ENCODE measurements at places on chromosomes 13 and 19.

GRCh38 chr13:20441056-20441455 lies 84.6 kb downstream of the CRYL1 start:
- DNase-seq = no peak

DNA sequence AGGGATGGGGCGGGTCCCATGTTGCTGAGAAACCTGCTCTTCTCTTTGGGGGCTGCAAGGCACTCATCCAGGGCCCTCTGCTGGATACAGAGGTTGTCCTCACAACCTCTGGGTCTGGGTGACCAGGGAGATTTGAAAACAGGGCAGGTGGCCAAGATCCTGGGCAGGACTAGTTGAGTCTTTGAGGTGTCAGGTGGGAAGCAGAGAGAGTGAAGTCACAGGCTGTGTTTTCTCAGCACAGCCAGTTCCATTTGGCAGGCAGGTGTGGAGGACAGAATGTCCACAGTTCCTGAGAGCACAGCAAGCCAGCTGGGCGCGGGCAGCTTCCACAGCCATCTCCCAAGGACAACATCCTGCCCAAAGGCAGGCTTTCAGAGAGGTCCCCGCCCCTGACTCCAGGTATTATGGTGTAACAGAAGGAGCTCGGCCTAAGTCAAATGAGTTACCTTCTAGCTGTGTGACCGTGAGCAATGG lies 118.8 kb downstream of the NUFIP1 start:
- no peak for DNase-seq

DNA sequence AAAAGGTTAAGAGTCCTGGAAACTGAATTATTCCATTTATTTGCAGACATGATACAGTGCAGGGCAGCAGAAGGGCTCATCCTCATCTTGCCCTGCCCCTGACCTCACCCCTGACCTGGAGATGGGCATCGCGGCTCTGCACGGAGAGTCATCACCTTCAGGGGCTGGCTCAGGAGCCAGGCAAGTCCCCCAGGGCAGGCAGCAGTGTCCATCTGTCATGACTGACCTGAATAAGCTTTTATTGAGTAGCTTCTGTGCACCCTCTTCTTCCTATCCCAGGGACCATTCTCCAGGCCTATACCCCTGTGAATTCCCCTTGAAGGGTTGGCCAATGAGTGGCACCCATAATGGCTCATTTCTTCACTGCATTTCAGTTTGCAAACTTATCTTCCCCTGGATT lies 484.2 kb downstream of the ZNF536 start:
- no peak for DNase-seq

GRCh38 chr19:17205237-17206140 lies 9.7 kb upstream of the USE1 start:
- peak; percentile 38 for DNase-seq

- DNase-seq = no peak
Measured at GRCh38 chr13:38385153-38385891, 35.7 kb downstream of the UFM1 start.

- no peak for DNase-seq
Measured at GRCh38 chr13:59230484-59231264, 933.1 kb downstream of the DIAPH3 start.

GRCh38 chr13:99367106-99367616 lies 60.0 kb upstream of the GPR183 start:
- no peak for DNase-seq

DNA sequence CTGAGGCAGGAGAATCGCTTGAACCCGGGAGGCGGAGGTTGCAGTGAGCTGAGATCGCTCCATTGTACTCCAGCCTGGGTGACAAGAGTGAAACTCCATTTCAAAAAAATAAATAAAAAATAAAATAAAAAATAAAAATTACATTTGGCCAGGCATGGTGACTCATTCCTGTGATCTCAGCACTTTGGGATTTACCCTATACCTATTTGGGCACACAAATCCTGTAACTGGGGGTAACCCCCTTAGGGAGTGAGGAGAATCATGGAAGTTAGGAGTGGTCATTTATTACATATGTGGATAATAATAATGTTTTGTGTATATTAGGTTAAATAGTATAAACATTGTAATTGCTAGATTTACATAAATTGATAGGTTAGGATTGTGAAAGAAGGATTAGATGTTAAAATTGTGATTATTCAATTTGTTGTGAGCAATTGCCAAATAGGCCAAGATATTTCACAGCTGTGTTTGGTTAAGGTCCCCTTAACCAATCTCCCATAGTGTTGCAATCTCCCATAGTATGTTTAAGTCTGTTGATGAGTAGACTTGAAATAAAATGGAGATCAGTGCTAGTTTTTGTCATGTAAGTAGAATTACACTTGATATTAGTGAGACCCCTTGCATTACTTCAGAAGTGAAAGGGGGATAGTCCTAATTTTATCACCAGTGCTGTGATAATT lies 30.7 kb downstream of the ZNF844 start:
- DNase-seq = no peak

DNA sequence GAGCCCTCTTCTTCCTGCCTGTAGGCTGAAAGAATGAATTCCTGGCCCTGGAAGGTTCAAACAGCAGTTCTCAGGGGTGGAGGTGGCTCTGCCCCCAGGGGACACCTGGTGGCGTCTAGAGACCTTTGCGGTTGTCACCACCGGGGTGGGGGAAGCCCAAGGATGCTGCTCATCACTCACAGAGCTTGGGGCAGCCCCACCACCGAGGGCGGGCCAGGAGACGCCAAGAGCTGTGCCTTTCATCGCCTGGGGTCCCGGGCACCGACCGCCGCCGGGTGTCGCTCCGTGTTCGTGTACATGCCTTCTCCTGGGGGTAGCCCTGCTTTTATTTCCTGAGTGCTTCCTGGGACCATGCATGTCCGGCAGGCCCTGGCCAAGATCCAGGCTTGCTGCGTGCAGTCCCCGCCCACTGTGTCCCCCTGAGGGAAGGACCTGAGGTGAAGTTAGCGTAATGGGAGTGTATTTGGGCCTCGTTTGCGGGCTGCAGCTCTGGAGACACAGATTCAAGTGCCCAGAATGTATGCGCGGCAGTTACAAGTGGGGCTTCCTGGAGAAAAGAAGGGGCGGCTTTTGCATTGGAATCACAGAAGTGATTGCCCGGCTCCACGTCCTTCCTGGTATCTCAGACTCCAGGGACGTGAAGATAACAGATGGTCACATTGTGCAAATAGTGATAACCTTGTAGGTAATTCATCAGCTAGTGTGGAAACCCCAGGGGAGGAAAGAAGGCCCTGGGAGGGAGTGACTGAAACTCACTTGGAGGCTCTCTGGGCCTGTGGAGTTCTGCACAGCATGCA lies 7.8 kb downstream of the DOT1L start:
- peak; percentile 64 for DNase-seq

DNA sequence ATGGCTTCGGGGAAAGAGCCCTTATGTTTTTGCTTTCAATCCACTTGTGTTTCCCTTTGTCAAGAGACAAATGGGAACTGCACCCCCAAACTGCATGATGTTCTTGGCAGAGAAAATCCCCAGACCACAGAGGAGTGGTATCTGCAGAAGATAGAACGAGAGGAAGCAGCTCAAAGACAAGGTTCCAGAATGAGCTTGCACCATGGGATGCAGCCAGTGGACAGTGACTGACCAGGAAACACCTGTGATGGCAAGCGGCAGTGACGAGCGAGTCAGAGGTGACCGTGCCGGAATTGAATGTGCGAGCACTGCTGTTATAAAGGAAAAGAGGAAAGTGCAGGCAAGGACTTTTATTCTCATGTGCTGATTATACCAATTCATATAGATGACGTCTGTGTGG lies 46.3 kb downstream of the IRS2 start:
- no peak for DNase-seq

DNA sequence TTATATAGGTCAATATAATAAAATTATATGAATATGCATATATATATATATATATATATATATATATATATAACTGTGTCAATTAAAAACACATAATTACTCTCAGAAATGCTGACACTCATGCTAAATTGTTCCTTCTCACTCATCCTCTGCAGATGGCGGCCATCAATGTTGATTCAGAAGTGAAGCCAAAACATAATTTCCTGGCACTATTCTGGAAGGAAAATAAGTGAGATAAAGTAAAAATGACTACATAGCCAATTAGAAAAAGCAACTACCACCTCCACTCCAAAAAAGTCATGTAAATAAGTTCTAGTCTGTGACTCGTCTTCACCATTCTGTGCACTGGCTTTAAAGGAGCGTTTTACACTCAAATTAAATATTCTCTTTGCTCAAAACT lies 423.3 kb downstream of the EFNB2 start:
- DNase-seq = no peak

DNA sequence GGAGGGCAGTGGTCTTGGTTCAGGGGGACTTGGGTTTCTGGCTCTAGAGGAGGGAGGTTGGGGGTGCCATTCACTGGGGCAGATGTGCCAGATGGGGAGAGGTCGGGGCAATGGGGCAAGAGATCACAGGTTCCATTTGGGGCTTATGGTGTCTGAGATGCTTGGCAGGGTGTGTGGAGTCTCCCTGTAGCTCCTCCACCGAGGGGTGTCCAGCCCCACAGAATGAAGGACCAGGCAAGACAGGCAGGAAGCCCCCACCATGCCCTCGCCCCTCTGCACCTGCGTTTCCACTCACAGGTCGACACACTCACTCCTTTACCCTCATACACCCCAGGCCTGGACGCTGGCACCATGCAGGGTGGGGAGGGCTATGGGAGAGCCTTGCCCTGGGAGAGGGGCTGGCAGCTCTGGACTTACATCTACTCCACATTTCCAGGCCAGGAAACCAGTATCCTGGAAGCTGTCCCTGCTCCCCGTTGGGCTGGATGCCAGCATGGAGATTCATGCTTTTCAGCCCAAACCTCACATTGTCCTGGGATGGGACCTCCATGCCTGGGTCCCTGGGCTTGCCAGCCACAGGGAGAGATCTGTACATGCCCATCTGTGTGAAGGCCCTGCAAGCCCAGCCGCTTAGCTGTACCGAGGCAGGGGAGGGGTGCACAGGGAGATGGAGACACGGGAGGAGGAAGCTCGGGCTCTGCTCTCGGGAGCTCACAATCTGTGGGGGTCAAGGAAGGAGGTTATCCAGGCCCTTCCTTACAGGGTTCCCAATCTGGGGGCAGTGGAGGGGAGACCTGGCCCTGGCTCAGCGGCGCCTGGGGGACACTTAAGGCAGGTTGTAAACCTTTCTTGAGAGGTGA lies 77.1 kb downstream of the CHST8 start:
- DNase-seq = no peak

- no peak for DNase-seq
Measured at GRCh38 chr13:111027458-111028439, 87.4 kb upstream of the ARHGEF7 start.

DNA sequence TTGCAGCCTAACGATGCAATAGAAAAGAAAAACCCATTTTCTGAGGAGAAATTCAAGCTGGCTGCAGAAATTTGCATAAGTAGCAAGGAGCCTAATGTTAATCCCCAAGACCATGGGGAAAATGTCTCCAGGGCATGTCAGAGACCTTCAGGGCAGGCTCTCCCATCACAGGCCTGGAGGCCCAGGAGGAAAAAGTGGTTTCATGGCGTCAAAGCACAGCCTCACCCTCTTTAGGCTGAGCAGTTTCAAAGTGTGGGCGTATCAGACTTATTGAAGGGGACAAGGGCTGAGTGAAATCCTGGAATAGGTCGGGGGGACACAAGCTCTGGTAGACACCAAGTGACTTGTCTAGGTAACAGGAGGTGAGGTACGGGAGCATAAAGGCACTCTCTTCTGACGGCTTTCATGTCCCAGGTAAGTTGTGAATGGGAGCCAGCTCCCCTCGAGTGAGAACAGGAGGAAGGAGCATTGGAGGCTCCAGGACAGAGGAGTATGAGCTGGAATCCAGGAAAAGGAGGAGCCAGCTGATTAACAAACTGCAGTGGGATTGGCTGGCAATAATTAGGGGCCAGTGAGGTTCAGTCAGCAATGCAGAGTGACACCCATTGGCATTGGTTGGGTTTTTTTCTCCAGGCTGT lies 35.8 kb downstream of the MRPL57 start:
- no peak for DNase-seq

GRCh38 chr19:7678971-7679751 lies 1.5 kb upstream of the TRAPPC5 start:
- DNase-seq = peak; percentile 73

DNA sequence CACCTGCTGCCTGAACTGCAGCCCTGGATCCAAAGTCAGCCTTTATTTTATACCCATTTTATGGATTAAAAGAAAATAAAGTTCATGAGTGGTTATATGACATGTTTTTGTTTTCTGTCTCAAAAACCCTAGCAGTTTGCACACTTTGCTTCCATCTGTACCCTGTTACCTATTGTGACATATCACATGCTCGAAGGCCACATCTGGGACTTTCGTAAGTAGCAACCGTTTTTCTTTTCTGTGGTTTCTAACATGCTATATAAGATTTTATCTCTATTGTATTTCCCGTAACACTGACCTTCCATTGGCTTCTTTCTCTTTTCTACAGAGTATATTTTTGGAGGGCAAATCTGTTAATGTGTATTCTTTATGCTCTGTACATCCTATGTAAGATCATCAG lies 1007.2 kb downstream of the PCDH9 start:
- no peak for DNase-seq

GRCh38 chr13:29502391-29503008 lies 93.0 kb downstream of the SLC7A1 start:
- no peak for DNase-seq

- DNase-seq = no peak
Measured at GRCh38 chr19:28404472-28404871, 808.5 kb downstream of the UQCRFS1 start.

DNA sequence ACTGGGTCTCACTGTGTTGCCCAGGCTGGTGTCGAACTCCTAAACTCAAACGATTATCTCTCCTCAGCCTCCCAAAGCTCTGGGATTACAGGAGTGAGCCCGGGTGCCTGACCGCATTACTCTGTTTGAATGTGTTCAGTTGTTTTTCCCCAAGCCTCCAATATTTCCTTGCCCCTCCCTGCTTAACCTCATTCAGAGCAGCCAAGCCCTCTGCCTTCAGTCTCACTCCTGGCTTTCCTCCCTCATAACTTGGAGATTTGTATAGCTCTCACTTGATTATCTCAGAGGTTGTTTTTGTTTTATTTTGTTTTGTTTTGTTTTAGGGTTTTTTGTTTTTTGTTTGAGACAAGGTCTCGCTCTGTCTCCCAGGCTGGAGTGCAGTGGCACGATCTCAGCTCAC lies 11.4 kb downstream of the EPHX3 start:
- no peak for DNase-seq

DNA sequence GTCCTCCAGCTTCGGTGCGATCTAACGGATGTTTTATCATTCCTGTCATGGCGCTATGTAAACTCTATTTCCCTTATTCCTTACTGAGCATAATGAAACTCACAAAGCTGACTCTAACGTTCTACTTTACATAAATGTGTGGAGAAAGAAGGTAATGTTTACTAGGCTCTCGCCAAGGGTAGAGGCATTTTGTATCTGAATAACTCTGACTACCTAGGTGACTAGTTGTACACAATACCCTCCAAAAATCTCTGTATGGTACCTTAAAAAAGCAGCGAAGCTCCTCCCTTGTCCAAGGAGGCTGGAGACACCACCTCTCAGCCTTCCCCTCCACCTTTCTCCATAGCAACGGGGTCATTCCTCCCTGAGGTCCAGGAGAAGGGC lies 316 bp upstream of the ZNF530 start:
- no peak for DNase-seq

- no peak for DNase-seq
Measured at GRCh38 chr13:96071504-96071903, 18.3 kb upstream of the UGGT2 start.

GRCh38 chr19:39142630-39143029 lies 17.0 kb downstream of the PAK4 start:
- no peak for DNase-seq
